ENCODE measurements at places on chromosomes 5 and 9.

DNA sequence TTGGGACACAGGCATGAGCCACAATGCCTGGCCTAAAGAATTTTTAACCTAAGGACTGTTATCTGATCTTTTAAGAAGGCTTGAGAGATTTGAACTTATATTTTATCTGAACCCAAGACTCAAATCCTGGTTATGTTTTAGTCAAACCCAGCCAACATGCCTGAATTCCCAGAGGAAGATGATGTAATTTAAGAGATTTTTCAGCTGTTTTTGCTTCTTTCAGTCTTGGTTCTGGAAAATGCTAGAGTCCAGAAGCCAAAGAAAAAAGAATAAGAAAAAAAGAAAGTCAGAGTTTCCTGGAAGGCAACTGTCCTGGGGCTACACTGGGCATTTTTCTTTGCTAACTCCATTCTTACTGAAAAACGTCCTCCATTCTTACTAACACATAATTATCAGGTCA lies 85.8 kb downstream of the SNX18 start:
- DNase-seq: no peak

DNA sequence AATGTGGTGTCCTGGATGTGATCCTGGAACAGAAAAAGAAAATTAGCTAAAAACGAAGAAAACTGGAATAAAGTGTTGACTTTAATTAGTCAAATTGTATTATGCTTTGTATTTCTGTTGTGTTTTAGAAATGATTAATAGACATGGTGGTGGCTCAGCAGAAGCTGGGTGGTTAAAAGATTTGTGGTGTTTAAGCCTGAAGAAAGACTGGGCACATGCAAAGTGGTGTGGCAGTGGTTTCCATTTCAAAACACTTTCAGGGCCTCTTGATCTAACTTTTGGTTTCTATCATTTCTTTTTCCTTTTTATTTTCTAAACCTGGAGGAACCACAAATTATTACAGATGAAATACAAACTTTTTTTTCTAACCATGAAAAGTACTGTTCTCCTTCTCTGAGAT lies 44.1 kb downstream of the ADGRV1 start:
- no peak for DNase-seq

GRCh38 chr5:6910950-6911349 lies 197.7 kb downstream of the TENT4A start:
- no peak for DNase-seq

GRCh38 chr9:8649160-8649559 lies 849.6 kb upstream of the DMAC1 start:
- no peak for DNase-seq

DNA sequence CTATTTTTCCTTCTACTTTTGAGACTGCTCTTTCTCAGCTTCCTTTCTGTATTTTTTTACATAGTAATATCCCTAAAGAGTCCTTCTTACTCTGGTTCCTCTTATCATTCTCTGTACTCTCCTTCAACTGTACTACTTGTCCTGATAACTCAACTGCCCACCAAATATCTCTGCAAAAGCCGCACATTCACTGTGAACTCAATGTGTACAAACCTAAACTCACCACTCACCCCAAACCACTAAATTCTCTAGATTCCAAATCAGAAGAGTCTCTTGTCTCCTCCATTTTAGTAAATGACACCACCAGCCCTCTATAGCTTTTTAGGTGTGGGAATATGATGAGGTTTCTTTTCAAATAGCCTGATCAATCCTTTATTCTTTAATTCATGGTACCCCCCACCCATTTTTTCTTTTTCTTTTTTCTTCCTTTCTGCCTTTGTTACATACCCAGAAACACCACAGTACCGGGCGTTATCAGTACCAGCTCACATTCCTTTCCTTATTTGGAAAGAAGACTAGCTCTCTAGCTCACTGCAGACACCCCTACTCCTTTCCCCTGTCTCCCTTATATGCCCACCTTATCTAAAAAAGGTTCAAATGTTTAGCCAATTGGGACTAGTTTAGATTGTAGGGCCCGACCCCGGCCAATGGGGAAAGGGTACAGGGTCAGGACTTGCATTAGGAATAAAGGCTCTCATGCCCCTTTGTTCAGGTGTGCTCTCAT lies 63.1 kb upstream of the RANBP6 start:
- no peak for DNase-seq

DNA sequence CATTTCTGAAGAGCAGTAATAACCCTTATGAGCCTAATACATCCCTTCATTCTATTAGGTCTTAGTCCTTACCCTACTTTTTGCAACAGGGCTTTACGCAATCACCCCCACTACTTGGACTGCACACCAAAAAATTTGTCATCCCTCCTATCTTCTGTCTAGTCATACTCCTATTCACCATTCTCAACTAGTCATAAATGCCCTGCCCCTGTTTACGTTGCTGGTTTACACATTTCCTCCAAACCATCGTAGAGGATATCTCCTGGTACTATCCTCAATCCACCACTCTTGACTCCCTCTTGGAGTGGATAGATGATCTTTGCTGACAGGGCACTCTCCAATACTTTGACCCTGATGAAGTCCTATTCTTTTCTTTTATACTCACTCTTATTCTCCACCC lies 98.2 kb upstream of the CCNG1 start:
- no peak for DNase-seq

DNA sequence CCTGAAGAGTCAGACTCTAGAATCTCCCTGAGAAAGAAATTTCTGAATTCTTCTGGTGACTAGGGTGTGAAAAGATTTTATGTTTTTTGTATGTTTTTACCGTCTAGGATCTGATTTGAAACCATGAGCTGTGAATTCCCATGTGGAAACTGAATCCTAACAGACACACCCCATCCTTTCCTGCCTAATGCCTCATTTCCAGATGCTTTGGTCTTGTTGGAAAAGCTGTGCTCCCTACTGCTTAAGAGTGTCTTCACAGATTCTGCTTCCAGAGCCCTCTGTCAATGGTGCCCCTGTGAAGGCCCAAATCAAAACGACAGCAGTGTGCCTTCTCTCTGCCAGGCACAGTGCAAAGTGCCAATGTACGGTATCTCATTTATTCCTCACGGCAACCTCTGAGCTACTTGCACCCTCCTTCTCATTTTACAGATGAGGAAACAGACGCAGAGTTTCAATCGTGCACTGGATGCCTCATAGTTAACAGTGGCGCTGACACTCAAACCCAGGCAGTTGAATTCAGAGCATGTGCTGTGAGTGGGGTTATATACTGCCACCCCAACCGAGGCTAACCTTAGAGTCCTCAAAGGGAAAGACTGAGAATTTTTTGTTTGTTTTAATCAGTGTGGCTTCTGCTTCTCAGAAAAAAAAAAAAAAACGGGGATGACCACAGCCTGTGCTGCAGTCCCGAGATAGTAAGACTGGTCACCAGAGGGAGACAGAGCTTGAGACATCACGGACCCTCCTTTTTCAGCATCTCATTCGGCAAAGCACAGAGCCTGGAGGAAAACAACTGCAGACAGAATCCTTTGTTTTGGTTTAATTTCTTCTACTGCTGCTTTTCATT lies 188.4 kb downstream of the SNCAIP start:
- no peak for DNase-seq

DNA sequence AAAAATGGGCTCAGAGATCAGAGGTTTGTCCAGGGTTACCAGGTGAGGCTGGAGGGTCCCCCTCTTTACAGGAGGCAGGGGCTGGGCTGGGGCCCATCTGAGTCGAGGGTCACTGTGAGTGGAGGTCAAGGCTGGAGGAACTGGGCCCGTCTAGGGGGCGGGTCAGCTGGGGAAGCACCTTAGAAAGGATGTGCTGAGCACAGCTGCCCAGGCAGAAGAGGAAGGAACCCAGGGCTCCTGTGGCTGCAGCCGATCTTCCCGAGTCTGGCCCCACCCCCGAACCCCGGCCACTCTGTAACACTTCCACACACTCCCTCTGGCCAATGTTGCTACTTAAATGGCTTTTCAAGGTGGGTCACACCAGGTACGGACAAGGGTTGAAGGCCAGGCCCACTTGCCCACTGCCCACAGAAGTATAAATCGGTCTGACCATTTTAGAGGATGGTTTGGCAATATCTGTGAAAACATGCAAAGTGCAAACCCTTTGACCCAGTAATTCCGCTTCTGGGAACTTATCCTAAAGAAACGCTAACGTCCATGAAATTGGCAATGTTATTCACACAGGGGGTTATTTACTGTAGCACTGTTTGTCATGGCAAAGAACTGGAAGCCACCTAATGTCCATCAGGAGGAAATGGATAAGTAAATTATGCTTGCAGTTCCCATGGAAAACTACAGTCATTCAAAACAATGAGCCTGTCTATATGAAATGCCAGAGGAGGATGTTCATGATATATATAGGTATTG lies 30.5 kb upstream of the EEIG1 start:
- DNase-seq: no peak

DNA sequence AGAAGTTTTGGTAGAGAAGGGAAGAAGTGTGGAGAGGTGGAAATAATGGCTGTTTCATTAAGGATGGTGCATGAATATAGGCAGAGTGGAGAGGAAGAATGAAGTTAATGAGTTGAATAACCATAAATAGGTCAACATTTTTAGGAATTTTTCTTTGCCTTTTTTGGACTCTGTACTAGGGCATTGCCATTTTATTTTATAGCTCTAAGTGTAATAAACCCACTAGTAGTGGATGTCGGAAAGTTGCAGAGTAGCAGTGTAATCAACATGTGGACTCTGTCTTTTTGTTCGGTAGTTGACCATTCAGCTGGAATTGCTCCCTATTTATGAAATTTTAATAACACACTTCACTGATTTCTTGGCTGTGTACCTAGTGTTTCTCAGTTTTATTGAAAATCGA lies 199.1 kb downstream of the WDR70 start:
- DNase-seq: no peak

- DNase-seq: no peak
Observed at GRCh38 chr5:67297802-67298532, 101.4 kb upstream of the CD180 start.

DNA sequence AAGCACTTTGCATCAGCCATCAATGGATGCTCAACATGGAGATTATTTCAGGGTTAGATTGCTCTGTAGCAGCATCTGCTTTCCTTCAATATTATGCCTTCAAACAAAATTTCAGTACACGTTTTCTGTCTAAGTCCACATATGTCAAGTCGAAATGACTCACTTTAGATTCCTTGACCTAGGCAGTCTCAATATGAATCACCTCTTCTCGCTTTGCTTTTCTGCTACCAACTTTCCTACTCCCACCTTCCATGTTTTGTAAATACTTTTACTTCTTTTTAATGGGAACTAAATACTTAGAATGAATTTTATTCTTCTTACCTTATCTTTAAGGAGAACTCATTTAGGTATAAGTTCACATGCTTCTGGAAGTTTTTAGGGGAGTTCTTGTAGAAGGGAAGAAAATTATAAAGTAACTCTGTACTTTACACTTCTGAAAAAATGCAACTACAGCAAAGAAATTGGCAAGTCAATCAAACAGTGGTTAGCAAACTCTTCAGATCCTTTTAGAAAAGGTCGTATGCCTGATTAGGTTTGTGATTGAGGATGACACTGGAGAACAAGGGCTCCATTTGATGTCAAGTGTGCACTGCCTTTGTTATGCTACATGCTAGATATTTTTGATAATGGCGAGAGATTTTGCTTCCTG lies 478.5 kb upstream of the SMARCA2 start:
- DNase-seq: no peak

- DNase-seq: no peak
Observed at GRCh38 chr5:164497311-164498064, 992.1 kb downstream of the MAT2B start.

- DNase-seq: no peak
Observed at GRCh38 chr5:88644676-88645075, 238.3 kb downstream of the MEF2C start.

DNA sequence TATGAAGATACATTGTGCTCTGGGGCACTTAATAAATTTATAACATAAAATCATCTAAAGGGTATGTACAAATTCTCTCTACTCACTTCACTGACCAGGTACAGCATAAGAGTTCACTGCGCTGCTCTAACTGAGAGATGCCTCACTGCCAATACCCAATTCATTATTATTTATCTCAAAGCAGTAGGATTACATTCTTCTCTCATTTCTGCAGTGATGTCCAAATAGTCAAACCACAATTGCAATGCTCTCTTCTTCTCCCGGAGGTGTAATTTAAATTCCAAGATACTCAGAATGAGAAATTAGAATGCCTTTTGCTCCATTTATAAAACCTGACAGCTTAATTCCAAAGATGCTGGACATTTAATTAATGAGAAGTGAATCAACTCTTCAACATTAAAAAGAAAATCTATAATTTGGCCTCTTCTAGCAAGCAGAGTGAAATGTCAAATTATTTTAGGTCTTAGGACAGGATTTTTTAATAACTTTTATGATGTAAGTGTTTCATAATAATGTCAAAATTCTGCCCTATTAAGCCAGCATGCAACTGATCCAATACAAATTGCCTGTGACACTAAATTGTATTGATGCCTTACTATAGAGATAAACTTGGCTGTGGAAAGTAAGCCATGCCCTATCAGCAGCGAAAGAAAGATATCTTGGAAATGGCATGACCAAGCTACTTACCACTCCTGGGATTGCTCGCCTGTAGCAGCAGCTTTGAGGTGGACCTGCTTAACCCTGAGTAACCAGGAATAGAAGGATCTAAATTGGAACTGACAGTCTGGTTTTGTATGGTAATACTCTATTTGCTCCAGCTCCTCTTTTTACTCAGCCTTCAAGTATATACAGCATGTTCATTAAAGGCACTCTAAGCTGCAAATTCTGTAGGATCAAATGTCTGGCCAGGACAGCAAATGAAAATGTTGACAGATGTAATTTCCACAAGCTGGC lies 374.2 kb upstream of the TYRP1 start:
- no peak for DNase-seq

- no peak for DNase-seq
Observed at GRCh38 chr5:108111736-108112135, 270.2 kb downstream of the FBXL17 start.

DNA sequence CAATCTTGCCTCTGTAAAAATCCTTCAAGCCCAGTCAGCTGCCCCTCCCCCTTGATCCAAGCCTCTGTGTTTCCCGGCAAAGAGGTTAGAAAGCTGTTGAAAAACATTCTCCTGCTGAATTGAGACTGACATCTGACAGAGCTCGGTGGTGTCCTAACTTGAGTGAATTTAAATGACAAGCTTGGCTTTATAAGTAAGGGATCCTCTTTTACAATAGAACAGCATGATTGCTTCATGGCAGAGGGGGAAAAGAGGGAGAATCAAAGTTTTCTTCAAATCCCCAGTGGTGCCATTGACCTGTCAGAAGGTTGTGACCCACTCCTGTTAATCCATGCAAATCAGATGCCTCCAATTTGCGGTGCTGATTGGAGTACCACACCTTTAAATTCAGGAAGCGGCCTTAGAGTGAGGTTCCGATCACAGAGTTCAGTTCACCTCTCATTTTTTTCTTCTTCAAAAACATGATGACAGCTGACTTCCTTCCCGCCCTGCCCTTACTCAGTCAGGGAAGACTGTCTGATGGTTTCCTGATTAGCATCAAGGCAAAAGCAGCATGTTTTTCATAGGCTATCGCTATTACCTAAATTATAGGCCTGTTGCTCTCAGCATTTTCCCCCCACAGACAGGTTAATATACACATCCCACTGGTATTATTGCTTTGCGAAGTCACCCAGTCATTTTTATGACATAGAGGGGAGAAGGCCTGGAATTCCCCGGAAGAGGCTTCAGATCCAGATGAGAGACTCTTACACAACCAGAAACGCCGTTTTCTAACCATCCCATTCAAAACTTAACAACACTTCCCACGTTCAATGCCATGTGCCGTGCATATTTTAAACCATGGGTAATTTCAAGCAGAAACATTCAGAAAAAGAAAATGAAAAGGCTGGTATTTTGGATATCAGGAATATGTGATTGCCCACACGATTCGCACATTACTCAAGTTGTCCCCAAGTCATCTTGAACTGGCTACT lies 141.4 kb downstream of the EBF1 start:
- no peak for DNase-seq

GRCh38 chr9:22457448-22457847 lies 10.8 kb downstream of the DMRTA1 start:
- DNase-seq: no peak
